ENCODE measurements at places on chromosomes 5 and 9.

- DNase-seq, result peak; percentile 53
Observed at GRCh38 chr9:133184971-133185370, 21.3 kb upstream of the GBGT1 start.

DNA sequence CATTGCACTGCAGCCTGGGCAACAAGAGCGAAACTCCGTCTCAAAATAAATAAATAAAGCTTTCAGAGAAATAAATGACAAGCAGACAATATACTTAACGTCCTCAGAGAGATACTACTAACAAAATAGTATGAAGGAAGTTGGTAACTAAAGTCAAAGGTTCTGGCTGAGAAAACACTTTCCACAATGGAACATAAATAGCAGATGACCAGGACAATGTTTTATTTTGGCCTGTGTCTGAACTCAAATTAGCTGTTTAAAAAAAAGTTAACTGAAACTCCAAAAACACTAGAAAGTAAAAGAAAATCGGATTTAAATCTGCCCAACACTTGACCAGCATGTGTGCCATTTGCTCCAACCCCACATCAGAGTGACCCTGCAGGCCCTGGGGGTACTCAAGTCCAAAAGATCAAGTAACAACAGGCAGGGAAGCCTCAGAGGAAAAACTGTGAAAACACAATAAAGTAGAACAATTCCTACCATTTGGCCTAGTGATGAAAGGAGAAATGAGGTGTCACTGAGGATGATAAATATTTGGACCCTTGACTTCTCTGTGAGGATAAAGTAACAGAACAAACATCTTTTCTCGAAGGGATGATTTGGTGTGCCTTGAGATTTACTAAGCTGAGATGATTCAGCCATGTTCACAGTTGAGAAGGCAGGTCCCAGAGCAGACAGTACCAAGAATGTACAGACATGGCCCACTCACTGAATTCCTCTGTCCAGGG lies 47.7 kb downstream of the LHFPL2 start:
- no peak for DNase-seq

- DNase-seq, result no peak
Observed at GRCh38 chr5:74326571-74327338, 313.8 kb downstream of the ENC1 start.

- no peak for DNase-seq
Observed at GRCh38 chr9:73239570-73240265, 88.1 kb downstream of the ANXA1 start.

- no peak for DNase-seq
Observed at GRCh38 chr5:111967463-111967862, 210.5 kb upstream of the NREP start.

DNA sequence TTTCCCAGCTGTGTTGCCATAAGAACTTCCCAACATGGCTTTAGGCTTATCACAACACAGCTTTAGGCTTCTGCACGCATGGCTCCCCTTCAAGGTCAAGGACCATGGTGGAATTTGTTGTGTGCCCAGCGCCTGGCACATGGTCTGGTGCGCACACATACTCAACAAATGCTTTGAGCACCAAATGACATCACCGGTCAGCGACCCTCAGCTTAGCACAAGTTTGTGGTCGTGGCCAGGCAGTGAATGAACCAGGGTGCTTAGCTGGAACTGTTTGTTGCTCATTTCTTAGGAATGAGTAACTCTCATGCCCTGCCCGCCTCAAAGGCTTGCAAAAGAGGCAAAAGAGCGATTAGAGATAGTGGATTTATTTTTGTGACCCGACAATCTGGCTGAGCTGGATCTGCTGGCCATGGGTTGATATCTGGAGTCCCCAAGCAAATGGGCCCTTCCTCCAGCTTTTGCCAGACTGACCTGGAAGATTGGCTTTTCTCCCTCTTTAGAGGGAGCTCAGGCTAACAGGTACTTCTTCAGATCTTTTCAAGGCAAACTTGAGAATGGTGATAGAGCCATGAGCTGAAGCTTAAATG lies 58.9 kb downstream of the DAP start:
- no peak for DNase-seq

Measured in NCI-H1105 (cell line).